Anterior cingulate cortex (tissue), 58 donors: ENCODE measurements at places on chromosomes 12 and 14.
A peak's percentile ranks its signal among the peaks of the same experiment; 100 is the strongest.

GRCh38 chr14:67746927-67747326 lies 45.2 kb downstream of the RDH12 start:
- no peak for DNase-seq

GRCh38 chr12:55092579-55092978 lies 33.6 kb upstream of the OR9K2 start:
- no peak for DNase-seq

DNA sequence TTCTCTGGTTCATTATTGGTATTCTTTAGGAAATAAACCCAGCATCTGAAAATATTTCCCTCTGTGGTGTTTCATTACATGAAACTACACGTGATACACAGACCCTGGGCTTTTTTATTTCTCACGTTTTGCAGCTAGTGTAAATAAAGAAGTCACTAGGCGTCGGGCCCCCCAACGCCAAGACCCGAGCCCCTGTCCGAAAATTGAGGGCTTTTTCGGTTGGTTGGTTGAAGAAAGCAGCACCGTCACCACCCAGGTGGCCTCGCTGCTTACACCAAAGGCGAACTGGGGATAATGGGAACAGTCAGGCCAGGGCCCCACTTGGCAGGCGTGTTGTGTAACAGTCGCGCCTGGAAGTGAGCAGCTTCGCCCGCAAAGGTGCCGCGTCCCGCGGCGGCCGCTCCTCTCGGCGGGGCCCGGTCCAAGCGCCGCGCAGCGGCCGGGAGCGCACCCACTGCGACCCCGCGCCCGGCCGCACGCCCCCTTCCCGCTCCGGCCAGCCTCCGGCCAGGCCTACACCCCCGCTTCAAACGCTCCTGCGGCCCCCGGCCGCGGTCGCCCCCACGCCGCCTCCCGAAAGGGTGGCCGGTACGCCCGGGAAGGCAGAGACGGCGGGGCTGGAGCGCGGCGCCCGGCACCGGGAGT lies 1.2 kb downstream of the DUSP16 start:
- DNase-seq: peak; percentile 22

GRCh38 chr12:14981049-14981448 lies 8.2 kb downstream of the PDE6H start:
- no peak for DNase-seq

- DNase-seq: no peak
Measured at GRCh38 chr12:14853961-14854360, 10.6 kb upstream of the ART4 start.

DNA sequence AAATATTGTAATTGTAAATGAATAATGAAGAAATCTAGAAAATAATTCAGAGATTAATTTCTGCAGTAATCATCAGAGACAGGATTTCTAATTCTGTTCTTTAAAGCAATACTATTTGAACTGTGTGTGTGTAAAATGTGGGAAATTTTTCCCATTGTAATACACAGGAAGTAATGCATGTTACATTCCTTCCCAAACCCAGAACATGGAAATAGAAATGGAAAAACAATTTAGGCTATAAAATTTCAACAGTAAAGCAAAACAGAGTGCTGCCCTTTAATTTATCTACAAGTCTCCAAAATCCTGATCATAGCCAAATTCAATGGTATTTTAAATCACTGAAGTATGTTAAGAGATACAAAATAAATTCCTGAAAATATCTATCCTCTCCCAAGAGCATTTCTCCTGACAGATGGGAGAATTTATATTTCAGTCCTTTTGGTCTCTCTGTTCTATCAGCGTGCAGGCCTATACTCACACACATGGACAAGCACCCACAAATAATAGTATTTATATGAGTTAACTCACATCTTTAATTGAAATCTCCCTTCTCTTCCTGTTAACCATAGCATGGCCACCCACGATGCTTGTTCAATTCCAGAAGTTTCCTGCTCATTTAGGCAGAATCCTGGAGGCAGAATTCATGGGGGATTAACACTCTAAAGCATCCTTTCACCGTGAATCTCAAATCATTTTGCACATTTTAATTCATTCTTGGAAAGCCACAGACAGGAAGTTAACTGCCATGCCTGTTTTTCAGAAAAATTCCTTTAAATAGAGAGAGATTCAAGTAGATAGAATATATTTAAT lies 1465.4 kb upstream of the FLRT2 start:
- no peak for DNase-seq

- DNase-seq: no peak
Measured at GRCh38 chr14:65469903-65470302, 57.4 kb downstream of the FUT8 start.

DNA sequence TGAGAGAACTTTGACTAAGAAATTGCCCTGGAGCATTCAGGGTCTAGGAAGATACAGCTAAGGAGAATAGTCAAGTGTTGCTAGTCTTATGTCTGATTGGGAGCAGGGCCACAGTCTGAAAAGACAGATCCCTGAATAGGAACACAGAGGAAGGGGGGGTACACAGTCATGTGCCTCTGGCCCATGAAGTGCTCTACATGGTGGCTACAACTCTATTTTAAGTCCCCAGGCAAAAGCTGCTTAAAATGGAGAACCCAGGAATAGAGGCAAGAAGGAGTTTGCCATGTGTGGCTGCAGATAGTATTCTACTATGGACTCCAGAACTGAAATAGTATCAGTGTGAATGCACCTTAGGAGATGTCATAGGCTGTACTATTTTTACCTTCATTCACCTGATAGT lies 118.0 kb upstream of the NPAS3 start:
- DNase-seq: no peak

GRCh38 chr12:122356192-122356635 lies 66.3 kb downstream of the CLIP1 start:
- no peak for DNase-seq

DNA sequence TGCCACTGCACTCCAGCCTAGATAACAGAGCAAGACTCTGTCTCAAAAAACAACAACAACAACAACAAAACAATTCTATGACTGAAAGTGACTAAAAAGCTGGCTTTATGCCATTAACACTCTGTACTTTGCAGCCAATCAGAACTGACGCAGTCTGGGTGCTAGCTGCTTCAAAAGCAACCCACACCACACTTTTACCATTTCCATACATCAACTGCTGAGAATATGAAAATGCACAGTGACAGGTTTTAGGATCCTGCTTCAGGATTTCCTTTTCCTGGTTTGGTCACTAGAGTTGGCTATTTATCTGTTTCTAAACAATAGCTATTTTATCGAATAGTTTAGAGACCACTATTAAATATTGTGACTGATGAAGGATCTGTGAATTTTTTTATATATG lies 23.1 kb upstream of the P2RX4 start:
- no peak for DNase-seq

DNA sequence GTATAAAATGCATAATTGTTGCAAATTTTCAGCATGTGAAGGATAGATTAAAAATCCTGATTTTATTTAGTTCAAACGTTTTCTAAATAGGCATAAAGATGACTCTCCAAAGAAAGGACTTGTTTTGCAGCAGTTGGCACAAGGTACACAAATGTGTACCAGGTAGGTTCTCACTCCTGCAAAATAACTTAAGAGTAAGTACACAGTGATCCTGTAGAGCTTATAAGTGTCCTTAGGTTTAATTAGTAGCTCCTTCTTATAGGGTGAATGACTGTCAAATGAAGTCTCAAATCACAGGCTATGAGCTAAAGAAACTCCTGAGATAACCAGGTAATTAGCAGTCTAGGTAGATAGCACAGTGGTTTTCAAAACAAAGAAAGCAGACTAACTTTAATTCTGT lies 330.6 kb upstream of the MDGA2 start:
- DNase-seq: no peak

- DNase-seq: no peak
Measured at GRCh38 chr12:38155020-38155395, 161.6 kb upstream of the ALG10B start.
